ENCODE measurements at places on chromosomes 11 and 22.

GRCh38 chr11:69939551-69940245, 120.5 kb upstream of the FGF3 start:
- DNase-seq = peak; percentile 12

- DNase-seq = no peak
These were observed 20.6 kb upstream of the RAPSN start for GRCh38 chr11:47469361-47470179.

DNA sequence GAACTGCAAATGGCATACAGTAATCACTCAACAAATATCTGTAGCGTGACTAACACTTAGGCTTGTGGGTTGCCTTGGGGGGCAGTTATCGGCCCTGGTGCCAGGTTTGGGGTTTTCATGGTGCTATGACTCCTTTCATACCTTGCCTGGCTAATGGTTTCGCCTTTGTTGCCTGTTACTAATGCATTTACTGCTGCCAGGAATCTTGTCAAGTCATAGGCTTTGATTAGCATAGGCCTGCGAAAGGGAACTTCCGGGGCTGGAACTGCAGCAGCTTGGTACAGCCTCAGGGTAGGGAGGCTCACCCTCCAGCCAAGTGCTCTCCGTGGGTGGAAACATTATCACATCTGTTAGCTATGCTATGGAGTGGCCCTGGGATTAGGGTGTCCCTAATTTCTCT, 13.2 kb downstream of the SLC25A18 start:
- DNase-seq = peak; percentile 24

DNA sequence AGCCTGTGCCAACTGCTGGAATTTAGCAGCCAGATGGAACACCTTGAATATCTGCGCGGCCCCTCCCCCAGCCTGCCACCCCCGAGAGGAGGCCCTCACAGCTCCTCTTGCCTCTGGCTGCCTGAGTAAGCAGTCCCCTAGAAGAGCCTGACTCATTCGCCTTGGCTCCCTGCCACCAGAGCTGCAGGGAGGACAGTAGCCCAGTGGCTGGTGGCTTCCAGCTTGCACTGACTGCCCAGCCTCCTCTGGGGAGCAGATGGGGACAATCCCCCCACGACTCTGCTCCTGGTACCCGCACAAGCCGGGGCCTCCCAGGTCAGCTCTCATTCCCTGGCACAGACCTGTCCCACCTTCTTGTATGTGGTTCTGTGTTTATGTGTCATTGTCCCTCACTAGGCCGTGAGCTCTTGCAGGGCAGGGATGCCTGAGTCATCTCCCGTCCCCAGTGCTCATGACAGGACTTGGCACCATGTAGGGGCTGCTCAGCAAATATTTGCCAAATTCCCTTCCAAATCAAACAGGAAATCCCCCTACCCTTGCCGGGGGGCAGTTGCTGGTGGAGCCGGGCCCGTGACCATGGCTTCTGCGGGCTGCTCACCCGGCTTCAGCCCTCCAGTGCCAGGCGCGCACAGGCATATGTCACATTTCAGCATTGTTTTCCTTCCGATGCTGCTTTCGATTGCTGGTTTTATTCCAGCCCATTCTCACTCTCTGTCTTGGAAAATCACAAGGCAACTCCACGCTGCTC, 43.6 kb downstream of the CACNG2 start:
- DNase-seq = peak; percentile 82

- DNase-seq = no peak
These were observed 127.0 kb upstream of the C11orf58 start for GRCh38 chr11:16611401-16611921.

GRCh38 chr11:83374311-83374710, 88.1 kb upstream of the CCDC90B start:
- no peak for DNase-seq

DNA sequence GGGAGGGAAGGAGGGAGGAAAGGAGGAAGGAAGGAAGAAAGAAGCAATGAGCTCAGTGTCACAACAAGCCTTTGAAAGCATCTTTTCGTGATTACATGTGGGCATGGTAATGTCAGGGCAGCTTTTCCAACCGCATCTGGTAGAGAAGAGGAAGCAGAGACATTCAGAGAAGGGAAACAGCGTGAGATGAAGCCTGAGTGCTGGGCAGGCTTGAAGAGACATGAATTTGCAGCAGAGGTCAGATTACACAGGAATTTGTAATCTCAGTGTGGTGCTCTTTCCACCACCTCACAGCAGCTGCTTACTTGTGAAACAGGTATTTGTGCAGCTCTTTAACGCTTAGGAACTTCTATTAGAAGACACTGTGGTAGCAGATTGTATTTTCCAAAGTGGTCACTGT, 289.5 kb upstream of the C11orf87 start:
- no peak for DNase-seq

Measured in mucosa of descending colon (tissue), 3 donors.